ENCODE measurements at places on chromosomes 1 and 21.

DNA sequence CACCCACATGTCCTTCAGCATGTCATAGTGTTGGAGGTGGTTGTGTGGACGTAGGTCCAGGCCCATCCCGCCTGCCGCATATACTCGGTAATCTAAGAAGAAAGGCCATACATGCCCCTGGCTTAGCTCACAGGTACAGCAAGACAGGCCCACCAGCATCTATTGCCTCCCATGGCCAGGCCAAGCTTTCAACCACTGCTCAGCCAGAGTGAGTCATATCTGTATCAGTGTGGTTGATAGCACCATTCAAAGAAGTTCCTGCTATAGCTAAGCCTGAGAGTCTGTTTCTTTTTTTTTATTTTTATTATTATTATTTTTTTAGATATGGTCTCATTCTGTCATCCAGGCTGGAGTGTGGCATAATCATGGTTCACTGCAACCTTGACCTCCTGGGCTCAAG, 17.0 kb downstream of the KLHDC8A start:
- DNase-seq, result no peak

GRCh38 chr1:200301152-200301551, 108.7 kb downstream of the ZNF281 start:
- DNase-seq, result no peak

- DNase-seq, result no peak
Measured at GRCh38 chr1:203769505-203770343, 4.7 kb downstream of the LAX1 start.

GRCh38 chr1:44828003-44828651, 14.9 kb downstream of the PTCH2 start:
- no peak for DNase-seq

DNA sequence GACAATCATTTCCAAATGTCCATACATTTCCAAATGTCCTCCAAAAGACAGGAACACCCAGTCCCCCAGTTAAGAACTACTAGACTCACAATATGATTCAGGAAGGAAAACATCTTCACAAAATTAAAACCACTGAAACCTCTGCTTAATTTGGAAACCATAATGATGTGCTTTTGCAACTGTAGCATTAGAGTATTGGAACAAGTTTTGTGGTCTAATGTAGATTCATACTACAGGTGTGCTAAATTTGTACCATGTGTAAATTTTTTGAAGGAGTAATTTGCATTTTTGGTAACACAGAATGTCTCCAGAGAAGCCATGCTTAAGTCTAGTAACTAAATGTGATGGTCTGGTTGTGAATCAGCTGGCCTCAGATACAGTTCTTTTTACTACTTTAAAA, 129.6 kb downstream of the DPYD start:
- no peak for DNase-seq

DNA sequence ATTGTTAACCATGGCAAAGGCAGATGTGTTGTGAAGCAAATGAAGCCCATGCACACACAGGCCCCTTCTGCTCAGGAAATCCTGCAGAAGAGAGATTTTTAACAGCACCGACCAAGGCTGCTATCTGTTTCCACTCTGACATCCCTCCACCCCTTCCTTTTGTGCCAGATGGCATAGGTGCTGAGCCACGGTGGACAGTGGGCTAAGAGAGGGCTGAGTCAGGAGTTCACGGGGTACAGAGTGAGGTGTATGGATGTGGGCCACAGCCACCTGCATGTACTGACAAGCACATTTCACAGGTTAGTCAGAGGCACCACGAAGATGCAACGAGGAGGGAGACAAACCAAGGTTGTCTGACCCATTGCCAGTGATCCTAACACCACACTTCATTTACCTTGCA, 9.5 kb downstream of the RSPH1 start:
- no peak for DNase-seq

- DNase-seq, result no peak
Measured at GRCh38 chr1:117860896-117861610, 68.4 kb downstream of the GDAP2 start.

DNA sequence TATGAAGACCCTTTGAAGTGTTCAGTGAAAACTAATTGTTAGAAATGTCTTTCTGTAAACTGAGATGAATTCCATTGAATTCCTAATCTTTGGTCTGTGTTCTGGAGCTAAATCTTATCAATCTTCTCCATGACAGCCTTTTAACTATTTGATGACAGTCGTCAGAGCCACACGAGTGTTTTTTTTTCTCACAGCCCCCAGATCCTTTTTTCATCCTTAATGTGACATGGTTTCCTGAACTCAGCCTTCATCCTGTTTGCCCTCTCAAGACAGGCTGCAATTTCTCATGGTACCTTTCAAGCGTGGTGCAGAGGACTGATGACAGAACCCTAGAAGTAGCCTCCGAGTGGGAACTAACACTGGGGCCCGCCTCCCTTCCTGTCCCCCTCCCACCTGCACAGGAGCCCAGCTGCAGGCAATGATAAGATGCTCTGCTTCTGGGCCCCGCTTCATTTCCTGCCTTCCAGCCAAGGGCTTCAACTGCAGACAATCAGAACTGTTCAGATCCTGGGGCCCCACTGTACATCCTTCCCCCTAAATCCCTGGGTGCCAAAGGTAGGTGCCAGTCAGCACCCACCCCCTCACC, 114.6 kb upstream of the VAV3 start:
- DNase-seq, result no peak

DNA sequence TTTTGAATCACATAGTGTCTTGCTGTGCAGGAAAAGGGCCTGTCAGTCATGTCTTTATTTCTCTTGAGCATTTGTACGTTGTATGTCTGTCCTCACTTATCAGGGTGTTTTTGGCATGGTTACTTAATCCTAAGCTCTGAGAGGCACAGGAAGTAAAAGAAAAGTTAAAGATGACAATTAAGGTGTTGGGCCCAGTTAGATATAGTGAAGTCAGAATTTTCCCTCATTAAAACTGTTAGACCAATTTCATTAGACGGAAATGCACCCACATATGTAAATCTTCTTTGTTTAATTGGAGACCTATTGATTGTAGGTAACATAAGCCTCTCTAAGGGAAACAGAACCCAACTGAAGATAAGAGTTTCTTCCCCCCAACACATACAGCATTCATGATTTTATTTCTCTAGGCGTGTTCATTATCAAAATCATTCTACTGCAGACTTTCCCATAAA, 21.9 kb downstream of the NFIA start:
- no peak for DNase-seq

DNA sequence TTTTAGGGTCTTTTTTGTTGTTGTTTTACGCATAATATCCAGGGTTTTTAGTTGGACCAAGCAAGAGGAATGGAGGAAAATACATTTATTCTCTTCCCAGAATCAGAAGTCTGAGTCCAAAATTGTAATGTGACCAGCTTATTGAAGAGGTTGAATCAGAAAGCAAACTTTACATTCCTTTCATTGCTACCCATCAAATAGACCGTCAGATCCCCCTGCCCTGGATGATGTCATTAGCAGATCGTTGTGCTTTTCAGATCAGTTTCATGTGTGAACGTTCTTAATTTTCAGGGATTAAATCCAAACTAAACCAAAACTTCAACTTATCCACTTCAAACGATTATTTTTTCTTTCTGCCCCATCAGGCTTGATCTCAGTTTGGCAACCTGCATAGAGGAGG, 85.7 kb upstream of the NGF start:
- no peak for DNase-seq

DNA sequence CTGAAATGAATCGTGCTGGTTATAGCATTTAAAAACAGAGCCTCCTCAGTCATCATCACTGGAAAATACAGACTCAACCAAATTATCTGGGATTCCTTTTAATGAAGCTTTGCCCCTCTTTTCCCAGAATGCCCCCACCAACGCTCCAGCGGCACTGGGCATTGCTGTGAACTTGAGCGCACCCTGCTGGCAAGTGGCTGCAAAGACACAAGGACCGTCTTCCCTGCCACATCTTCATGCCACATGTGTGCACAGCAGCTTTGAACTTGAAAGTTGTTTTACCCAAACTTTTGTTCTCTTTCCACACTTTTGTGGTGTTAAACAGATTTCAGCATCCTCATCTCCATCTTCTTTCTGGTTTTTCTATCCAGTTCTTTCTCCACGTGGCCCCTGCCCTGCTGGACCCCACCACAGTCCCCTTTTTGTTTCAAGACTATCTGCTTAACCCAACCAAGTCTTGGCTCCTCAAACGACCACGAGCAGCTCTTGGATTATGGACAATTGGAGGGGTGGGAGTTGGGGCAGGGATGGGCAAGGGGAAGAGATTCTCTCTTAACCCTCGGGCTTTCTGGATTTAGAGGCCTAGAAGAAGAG, 12.8 kb upstream of the LMX1A start:
- peak; percentile 34 for DNase-seq

DNA sequence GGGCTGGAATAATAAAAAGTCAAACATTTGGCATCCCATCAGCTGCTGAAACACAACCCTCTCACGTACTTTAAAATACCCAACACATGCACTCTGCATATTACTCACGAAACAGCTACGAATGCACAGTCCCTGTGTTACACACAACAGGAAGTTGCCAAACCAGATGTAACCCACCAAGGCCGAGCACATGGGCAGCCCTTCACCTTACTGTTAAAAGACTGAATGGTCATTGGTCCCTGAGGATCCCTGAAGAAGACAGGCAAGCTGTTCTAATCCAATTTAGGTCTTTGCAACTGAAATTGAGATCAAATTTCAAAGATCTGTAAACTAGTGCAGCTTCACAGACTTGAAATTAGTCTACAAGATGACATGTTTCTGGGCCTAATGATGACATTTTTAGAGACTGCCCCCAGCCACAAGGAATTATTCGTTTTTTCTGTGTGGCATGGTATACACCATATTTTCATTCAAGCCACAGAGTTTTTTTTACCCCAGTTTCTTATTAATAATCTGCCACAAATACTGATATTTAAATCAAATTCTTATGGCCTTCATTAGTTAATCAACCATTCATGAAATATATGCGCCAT, 25.6 kb upstream of the IER5 start:
- no peak for DNase-seq

GRCh38 chr21:42780617-42781016, 98.7 kb downstream of the WDR4 start:
- DNase-seq, result no peak

DNA sequence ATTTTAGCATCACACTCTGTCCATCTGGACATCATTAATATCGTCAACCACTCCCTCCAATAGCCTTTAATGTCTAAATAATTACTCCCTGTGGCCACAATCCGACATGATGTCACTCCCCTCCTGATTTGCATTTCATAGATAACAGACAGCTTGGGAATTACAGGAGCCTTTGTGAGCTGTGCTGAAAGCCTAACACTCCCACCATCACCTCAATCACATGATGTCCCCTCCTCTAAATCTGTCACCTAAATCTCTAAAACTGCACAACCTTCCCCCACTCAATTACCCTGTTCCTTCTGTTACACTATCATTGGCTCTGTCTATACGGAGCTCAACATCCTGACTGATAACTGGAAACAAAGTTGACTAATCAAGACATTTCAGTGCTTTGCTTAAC, 14.3 kb downstream of the NHLH2 start:
- no peak for DNase-seq

- DNase-seq, result no peak
Measured at GRCh38 chr1:227170361-227171166, 147.7 kb downstream of the CDC42BPA start.

- DNase-seq, result no peak
Measured at GRCh38 chr1:226602186-226603021, 53.8 kb downstream of the STUM start.

DNA sequence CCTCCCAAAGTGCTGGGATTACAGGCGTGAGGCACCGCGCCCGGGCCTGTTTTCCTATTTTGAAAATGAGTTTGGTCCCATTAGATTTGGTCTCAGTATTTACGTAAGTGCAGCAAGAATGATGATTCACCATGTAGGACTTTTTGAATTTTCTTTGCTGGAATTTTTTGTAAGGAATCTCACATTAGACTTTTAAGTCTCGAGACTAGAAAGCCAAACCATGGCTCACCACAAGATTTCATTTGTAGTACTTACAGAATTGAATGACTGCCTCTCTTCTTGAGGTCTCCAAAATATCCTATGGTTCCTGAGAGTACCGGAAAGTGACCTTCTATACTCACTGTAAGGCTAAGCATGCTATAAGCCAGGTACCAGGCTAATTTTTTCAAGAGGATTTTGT, 325 bp downstream of the OR14A2 start:
- DNase-seq, result no peak
